LHCN-M2 (cell line): ENCODE measurements at places on chromosomes 3 and 15.

GRCh38 chr3:63774781-63775180, 44.3 kb upstream of the C3orf49 start:
- DNase-seq, result no peak

DNA sequence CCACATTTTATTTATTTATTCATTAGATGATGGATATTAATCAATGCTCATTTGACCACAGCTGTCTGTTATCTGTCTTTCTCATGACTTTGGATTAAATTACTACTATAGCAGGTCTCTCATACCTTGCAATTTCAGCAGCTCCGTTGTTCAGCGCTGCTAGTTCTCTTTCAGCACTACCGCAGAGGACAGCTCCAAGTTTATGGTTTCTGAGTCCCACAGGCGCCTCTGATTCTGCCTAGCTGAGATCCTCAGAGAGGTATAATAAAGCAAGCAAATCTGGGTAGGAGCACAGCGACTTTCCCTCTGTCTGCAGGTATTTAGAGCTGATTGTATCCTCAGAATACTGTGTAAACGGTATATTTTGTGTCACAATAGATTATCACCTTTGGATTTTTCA, 204.9 kb downstream of the CNTN4 start:
- DNase-seq, result no peak

- no peak for DNase-seq
Observed at GRCh38 chr15:26024241-26024640, 161.1 kb upstream of the ATP10A start.

DNA sequence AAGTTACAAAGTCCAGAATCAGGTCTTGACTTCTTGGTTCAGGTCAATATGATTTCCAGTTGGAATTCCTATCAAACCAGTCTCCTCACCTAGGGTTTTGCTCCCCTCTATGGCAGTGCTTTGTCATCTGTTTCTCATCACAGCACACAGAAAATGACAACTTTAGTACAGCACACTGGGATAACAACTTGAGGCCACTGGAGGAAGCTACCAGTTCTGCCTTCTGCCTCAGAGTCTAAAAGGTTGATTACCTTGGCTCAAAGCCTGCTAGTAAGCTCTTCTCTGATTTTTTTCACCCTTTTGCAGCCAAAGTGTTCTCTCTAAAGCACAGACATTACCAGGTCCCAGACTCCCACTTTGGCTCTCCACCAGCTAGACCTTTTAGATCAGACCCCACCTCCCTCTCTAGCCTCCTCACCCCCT, 24.8 kb upstream of the TRIM59 start:
- DNase-seq, result no peak

DNA sequence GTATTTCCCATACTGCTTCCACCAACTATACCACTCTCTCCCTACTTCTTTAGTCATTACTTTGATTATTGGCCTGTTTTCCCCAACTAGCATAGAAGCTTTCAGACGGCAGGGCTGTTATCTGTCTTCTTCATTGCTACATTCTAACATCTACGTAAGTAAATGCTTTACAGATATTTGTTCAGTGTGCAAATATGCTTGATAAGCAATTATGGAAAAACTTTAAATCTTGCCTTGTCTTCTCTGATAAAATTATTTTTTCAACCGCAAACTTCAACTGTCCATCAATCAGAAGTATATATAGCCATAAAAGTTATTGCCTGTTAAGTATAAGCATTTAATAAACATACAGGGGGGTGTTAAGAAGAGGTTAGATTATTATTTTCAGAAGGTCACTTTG, 35.7 kb downstream of the ZDHHC23 start:
- no peak for DNase-seq

GRCh38 chr3:58692484-58692883, 25.9 kb upstream of the FAM3D start:
- DNase-seq, result no peak

DNA sequence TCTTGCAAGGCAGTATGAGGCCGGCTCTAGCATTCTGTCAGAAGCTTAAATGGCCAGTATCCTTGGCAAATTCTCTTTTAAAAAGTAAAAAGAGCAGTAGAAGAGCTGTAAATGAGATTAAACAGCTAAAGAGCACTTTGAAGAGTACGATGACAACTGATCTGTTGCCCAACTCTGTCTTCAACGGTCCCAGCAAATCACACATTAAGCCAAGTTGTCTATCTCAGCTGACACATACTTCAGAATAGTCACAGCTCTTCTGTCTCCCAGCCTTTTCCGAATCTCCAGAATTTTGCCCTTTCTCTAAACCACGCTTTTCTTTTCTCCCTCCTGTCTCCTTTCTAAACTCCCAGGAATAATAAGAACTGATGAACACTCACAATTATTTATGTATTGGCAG, 51.7 kb downstream of the PRICKLE2 start:
- no peak for DNase-seq

- no peak for DNase-seq
Observed at GRCh38 chr3:73475717-73476116, 149.0 kb downstream of the PDZRN3 start.

DNA sequence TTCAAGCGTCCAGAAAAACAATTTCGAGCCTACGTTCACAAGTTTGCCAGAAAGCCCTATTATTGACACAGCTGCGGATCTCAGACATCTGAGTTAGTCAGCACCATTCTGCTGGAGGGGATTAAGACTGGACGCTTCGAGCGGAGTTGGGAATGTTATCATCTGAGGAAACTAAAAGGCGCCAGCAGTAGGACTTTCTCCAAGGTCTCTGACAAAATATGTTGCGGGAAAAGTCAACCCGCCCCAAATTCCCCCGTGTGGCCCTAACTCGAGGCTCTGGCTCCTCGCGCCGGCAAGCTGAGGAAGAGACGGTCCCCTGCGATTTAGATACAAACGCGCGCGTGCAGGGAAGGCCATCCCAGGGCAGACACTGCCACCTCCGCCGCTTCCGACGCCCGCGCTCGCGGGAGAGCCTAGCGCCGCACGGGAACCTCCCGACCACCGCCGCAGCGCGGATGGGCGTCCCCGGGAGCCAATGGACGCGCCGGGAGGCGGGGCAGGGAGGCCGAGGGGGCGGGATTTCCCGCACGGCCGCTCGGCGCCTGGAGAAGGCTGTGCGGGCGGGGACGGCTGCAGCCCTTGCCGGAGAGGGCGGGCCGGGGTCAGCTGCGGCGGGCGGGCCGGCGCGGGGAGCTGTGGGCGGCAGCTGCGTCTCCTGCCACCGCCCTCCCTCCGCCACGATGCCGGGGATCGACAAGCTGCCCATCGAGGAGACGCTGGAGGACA, at the start of gene APPL1:
Gene APPL1, plus strand, starts transcription at position 526 of the 726 bp plus-strand sequence. Its CDS starts 155 bp downstream, at position 681.
- peak; percentile 86 for DNase-seq

DNA sequence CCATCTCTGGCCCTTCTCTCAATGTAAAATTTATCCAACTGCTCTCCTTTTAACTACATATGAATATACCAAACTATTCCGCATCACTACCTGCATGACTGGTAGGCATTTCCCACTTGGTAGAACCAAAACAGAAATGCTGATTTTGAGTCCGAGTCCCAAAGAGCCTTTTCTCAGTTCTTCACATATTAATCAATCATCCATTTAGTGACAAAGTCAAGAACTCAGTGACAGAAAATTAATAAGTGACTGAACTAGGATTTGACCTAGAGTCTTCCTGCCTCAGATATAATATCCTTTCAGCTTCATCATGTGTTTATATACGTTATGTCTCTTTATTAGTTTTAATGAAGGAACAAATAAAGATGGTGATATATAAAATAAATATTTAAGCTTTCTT, 700.6 kb upstream of the GOLIM4 start:
- DNase-seq, result no peak

DNA sequence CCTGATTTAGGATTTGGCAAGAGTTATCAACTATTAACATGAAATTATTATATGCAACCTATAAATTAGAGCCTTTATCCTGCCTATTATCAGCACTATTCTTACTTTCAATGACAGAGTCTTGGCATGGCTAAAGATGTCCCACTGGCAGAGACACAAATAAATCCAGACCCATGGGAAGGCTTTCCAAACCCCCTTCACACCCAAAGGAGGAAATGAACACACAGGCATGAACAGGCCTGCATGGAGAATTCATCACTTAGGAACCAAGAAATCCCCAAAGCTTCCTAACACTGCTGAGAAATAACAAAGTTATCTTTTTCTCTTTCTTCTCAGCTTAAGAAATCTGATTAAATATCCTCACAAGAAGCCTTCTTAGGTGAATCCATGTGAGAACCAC, 213.9 kb downstream of the OCA2 start:
- no peak for DNase-seq

DNA sequence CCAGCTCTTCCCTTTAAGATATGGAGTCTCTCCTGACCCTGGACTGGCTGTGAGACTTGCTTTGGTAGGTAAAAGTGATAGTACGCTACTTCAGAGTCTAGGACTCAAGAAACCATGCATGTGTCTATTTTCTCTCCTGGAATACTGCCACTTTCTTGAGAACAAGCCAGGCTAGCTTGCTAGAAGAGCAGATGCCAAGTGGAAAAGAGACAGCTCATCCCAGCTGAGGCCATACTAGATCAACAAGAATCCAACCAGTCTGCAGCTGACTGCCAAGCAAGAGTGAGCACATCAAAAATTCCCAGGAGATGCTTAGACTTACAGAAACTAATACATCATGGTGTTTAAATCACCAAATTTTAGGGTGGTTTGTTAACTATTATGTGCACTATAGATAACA, 208.3 kb upstream of the RBMS3 start:
- peak; percentile 71 for DNase-seq

GRCh38 chr3:149971403-149972075, 844 bp upstream of the PFN2 start:
- peak; percentile 80 for DNase-seq

DNA sequence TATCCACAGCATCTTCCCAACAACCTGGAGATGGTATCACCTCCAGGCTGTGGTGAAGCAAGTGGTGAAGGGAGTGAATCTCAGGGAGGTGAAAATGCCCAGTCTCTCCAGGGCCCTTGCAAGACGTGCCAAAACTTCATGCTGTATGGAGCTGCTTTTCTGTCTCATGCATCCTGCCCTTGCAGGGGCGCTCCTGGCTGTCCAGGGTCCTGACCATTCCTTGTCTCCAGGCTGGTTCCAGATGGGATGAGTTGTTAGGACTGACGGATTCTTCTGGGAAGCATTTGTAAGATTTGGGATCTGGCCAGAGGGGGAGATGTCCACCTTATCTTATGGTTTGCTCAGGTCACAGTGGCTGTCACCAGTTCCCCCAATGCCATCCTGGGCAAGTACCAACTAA, 15.8 kb downstream of the TGM4 start:
- DNase-seq, result no peak

- no peak for DNase-seq
Observed at GRCh38 chr3:128369121-128369703, 97.5 kb downstream of the DNAJB8 start.

DNA sequence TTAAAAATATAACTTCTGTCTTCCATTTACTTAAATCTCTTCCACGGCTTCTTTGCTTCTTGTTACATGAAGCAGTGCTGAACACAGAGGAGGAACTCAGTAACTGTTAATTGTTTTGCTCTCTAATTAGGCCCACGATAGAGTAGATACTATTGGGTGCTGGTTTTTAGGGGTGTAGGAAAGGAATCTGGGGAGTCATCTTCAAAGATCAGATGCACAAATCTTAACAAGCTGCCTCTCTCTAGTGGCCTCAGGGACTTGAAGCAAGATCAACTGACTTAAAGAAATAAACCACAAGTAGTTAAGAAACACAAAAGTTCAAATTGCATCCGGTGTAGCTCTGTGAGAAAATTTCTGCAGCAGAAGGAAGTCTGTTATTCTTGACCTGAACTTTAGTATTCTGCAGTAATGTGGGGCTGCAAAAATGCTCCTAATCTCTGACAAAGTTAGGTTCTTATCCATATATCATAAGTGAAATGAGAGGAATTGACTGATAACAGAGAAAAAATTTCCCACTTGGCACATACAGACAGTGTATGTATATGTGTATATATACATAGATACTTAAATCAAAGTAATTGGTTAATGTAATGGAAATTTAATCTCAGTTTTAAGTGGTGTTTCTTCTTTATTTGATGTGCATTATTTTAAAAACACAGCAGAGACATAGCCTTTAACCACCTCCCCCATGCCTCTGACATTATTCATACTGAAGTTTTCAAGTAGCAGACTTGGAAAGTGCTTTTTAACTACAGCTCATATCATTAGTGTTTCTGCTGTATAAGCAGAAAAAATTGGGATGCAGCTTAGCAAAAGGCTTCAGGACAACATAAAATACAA, 51.8 kb downstream of the CHST2 start:
- DNase-seq, result peak; percentile 69

DNA sequence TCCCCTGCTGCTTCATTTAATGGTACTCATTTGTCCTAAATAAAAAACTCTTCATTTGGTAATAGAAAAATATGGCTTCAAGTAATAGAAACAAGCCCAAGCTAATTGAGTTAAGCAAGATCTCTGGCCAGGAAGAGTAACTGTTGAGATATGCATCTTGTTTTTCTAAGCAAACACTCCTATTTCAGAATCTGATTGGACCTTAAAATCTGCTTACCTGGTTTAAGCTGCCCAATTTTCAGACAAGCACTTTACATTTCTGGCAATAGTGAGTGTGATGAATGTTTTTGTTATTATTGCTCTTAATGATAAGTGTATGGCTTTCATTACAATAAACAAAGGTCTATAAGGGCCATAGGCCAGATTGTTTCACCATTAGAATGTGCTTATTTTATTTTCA, 86.2 kb downstream of the CMSS1 start:
- DNase-seq, result no peak

DNA sequence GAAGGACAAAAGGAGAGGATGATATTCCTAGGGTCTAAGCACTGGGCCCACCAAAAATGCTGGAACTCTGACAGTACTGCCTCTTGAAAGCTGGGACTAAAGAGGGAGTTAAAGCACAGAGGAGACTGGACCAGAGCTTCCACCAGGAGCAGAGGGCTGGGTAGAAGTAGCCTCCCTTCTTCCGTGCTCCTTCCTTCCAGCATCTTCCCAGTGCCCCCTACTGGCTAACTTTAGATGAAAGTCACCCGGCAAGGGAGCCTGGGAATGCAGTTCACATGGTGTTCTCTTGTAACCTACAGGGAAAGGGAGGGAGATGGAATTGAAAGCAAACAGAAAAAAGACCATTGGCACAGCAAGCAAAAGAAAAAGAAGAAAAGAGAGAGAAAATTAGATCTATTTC, 106.1 kb upstream of the COL8A1 start:
- DNase-seq, result peak; percentile 89

- no peak for DNase-seq
Observed at GRCh38 chr15:35061161-35061824, 23.8 kb downstream of the NANOGP8 start.
